Hepatic stellate cell (primary cell): ENCODE measurements at places on chromosomes 12 and 14.
A peak's percentile ranks its signal among the peaks of the same experiment; 100 is the strongest.

DNA sequence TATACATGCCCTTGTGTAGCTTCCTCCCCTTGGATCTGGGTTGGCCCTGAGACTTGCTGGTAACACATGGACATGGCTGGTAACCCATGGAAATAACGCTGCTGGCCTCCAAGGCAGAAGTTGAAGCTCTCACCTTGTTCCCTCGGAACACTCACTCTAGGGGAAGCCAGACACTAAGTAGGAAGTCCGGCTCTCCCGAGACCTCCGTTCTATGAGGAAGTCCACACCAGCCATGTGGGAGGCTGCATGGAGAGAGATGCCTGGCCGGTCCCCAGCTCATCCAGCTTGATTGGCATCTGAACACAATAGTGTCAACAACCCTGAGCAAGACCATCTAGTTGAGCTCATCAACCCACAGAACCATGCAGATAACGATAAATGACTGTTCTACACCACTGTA lies 39.7 kb upstream of the VRK1 start:
- no peak for DNase-seq

DNA sequence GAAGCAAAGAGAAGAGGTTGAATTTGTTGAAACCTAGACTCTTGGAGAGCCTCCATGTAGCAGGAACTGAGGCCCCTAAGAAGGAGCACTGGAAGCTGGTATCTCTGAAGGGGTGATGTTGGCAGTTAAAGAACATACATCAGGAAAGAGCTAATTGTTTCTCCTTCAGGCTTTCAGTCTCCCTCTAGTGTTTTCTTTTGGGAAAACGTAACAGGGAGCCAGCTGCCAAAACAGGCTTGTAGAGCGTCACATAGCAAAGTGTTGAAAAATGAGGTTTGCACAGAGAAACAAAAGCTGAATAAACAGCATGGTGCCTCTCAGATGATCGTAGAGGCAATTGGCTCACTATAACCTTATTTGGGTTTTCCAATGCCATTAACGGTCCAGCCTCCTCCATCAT lies 46.9 kb upstream of the CAND1 start:
- peak; percentile 0 for DNase-seq

DNA sequence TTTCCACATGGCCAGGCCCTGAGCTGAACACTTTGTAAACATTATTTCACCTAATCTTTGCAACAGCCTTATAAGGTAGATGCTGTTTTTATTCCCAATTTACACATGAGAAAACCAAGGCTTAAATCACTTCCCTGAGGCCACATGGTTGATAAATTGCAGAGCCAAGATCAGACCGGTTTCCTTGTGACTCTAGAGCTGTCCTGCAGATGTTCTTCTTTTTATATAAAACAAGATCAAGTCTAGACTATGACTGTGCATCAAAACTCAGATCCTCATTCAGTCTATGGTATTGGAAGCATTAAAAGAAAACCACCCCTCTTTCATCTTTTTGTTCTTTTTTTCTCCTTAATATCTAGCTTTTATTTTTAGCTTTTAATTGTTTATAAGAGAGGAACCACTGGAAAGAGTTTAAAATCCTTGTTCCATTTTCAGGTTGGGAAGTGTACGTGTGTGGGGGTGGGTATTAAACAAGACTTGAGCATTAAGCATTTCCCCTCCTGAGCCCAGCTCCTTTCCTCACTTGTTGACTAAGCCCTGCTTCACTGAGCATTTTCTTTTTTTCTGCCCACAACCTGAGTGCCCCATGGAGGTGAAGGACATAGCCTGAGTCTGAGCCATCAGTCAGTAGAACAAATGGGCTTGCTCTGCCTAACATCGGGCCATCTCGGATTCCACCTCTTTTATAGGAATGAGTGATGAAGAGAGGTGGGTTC lies 45.4 kb downstream of the GPATCH2L start:
- no peak for DNase-seq

DNA sequence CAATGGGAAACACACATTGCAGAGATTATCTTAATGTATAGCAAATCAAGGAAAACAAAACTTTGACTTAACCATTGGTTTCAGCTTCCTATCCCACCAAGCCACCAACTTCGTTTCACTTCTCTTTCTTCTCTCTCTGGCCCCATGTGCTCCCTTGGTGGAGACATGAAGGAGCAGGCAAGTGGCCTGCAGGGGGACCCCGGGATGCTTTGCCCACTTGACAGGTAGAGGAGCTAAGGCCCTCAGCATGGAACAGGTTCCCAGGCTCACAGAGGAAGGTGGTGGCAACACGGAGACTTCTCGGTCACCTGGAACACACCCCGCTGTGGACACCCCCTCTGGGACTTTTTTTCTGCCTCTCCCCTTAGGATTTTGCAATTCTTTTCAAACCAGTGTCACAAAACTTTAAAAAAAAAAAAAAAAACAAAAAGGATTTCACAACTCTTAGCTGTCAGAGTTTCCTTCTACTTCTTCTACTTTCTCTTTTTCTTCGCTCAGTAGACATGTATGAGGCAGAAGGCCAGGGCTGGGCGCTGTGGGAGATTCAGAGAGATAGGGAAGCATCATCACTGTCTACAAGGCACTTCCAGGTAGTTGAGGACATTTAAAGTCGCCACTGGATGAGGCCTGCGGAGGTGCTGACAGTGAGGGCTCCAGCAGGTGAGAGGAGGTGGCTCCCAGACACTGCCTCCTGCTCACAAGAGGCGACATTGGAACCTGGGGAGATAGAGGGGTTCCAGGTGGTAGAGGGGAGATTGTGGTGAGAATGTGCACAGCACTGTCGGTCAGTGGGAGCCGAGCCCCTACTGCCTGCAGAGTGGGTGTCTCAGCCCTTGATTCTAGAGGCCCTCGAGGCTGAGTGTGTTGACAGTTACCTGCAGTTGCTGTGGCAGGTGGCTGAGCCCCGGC lies 119.6 kb downstream of the GCH1 start:
- no peak for DNase-seq

DNA sequence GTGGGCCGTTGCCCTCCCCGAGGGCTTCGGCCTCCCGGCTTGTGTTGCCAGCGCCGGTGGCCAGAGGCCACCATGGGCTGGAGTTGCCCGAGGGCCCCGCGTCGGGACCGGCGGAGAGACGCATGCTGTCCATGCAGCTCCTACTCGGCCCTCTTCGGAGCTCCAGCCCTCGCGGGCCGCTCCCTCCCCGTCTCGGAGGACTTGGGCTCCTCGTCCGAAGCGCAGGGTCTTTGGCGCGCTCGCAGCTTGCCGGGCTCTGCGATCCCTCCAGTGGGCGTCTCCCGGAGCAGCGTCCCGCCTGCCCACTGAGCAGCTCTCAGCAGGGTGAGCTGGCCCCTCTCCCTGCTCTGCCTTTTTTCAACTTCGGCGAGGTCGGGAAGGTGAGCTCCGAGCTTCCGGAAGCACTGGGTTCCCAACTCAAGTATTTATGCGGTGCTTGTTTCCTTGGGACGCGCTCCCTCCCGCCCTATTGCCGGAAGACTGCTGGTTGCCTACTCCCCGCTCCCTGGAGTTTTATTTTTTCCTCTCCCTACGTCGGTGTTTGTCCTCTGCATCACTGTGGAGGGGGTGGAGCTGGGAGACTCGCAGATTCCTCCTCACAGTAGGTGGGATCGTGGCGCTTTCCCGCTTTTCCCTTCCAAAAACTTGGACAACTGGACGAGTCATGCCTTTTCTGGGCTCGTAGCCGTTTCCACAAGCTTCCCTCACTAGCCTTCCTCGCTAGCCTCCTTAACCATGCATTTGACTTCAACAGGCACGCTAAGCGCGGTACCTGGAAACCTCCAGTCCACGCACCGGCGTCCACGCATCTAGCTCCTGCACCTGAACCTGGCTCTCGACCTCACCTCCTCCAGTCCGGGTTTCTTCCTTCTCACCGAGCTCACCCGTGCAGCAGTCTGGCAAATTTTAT lies at the start of gene AVPR1A:
TSS of gene AVPR1A (minus strand) at position 489 of the 910 bp plus-strand sequence. CDS start at position 124, 365 bp downstream.
- DNase-seq, result peak; percentile 9

DNA sequence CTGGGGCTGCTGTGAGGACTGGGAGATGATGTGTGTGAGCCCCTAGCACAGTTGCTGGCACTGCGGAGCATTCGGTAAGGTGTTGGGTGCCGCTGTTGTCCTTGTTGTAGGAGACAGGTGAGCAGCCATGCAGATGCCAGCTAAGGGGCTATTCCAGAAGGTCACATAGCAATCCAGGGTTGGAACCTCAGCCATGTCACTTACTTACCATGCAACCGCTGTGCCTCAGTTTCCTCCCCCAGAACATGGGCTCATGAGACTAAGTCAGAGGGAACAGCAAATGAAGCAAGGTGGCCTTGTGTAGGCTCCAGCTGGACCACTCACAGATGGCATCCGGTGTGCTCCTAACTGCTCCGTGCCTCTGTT lies 13.2 kb downstream of the DTX1 start:
- DNase-seq, result no peak

GRCh38 chr14:35277179-35277578 lies 15.0 kb upstream of the PSMA6 start:
- DNase-seq, result no peak

GRCh38 chr14:39488600-39488999 lies 56.4 kb upstream of the FBXO33 start:
- no peak for DNase-seq

GRCh38 chr14:52299692-52300278 lies 14.3 kb upstream of the PTGER2 start:
- peak; percentile 48 for DNase-seq

DNA sequence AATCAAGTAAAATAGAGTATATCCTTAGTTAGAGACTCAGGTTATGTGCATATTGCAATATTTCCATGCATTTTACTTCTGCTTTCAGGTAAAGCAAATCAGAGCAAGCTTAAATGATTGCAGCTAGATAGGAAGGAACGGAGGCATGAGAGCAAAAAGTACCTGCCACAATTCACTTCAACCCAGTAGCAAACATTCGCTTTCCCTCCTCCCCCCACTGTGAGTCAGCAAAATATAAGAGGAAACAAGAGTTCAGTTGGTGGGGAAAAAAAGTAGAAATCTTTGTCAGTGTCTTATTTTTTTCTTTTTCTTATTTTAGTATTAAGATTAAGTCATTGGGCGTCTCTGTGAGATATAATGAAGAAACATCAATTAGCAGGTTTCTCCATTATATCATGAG lies 475.4 kb downstream of the NPAS3 start:
- no peak for DNase-seq

DNA sequence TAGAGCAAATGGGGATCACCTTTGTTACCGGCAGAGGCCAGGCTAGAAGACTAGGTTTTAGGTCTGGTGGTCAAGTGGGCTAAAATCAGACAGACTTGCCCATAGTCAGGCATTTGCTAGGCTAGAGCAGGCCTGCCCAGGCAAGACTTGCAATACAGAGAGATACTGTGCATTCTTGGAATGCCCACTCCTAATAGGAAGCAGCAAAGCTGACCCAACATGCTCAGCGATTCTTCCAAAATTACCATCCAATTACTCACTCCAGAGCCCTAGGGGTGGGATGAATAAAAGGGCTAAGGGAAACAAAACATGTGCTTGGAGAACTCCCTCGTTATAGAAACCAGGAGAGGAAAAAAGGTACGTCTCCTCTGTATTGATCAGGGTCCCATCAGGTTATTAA lies 187.8 kb upstream of the AMIGO2 start:
- no peak for DNase-seq

- DNase-seq, result peak; percentile 51
These were observed 507 bp downstream of the SPTSSA start for GRCh38 chr14:34461334-34462131.

DNA sequence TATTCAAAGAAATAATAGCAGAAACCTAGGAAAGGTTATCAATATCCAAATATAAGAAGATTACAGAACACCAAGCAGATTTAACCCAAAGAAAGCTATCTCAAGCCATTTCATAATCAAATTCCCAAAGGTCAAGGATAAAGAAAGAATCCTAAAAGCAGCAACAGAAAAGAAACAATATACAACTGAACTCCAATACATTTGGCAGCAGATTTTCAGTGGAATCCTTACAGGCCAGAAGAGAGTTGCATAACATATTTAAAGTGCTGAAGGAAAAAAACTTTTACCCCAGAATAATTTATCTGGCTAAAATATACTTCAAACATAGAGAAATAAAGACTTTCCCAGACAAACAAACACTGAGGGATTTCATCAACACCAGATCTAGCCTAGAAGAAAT lies 54.3 kb downstream of the DENND5B start:
- DNase-seq, result no peak

DNA sequence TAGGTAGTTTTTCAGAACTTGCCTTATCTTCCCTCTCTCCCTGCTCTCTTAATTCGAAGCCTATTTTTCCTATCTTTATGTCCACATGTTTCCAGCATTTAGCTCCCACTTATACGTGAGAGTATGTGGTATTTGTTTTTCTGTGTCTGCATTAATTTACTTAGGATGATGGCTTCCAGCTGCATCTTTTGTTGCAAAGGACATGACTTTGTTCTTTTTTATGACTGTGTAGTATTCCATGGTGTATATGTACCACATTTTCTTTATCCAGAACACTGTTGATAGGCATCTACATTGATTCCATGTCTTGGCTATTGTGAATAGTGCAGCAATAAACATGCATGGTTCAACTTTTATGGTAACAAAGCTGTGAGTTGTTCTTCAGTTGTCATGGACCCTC lies 7.8 kb upstream of the CLEC2D start:
- no peak for DNase-seq

- no peak for DNase-seq
These were observed 12.8 kb downstream of the SOCS2 start for GRCh38 chr12:93585247-93585646.
